NCI-H510A treated with DMSO at 0.1 percent for 48 hours (cell line): ENCODE measurements at places on chromosomes 13 and 19.
A peak's percentile ranks its signal among the peaks of the same experiment; 100 is the strongest.

DNA sequence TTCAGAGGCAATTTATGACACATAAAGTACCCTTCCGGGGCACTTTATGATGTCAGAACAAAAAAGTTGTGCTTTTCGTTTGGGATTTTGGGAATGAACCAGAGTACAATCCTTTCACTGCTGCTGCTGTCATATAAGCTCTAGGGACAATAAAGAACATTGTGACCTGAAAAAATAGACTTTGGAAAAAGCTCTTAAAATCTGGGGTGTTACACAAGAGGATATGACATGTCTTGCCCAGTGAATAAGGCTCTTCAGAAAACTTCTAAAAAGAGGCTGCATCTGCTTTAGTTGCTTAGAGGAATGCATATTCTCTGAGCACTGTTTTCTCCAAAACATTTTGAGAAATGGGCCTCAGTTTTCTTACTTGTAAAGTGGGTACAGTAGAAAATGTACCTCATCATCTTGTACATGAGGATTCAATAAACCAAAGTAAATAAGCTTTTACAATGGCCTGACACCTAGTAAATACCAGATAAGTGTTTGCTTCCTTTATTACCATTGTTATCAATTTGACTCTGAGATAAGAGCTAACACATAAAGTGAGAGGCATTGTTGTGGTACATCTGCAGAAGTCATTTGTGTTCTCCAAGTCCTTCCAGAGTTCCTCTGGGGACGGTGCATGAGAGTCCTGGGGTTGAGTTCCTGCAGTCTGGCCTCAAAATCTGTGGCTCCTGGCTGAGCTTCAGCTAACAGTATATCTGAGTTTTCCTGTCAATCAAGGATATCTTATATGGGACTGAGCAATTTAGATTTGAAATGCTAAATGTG is 67.4 kb upstream of the EDNRB start:
- DNase-seq = no peak

DNA sequence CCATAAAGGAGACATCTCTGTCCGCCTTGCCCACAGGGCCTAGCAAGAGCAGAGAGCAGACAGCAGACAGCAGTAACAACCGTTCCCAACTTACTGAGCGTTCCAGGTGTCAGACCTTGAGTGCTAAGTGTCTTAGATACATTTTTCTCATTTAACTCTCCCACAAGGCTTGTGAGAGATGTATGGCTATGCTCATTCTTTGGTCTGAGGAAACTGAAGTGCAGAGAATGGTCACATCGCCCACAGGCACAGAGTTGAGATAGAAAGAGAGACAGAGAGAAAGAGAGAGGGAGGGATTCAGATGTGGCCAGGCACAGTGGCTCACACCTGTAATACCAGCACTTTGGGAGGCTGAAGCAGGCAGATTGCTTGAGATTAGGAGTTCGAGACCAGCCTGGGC is 14.3 kb downstream of the MEIOSIN start:
- DNase-seq = no peak

- DNase-seq = no peak
Observed at GRCh38 chr13:73924607-73925006, 209.6 kb downstream of the KLF12 start.

DNA sequence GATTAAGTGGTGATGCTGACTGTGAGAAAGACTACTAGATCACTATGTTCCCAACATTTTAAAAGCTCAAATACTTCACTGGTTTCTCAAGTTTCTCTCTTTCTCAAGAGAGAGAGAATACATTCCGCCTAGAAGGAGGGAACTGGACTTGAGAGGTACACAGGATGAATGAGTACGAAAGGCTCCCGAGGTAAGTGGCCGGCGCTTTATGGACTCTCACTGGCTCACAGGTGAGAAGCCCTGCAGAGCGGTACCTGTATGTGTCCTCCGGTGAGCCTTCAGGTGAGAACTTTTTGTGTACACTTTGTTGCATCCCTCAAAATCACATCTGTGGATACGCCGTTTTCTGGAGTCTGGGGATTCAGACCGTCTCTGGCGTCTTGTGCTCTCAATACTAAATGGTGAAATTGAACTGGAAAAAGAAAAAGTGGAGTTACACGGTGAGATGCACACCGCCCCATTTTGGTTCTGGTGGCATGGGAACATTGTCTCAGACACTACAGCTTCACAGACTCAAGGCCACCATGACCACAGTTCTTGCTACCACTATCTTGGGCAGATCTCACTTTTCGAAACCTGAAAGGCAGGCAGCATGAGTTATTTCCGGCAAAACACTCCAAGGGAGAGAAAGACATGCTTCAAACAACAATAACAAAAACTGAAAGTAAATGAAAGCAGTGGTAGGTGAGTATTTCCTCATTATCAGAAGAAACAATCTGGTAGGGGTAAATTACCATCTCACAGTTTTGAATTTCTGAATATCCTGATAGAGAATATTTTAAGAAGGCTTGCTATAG is 418.9 kb downstream of the KLF12 start:
- DNase-seq = no peak

GRCh38 chr19:48403606-48404005 is 10.1 kb downstream of the GRIN2D start:
- DNase-seq = peak; percentile 56

GRCh38 chr19:14519860-14520407 is 1.7 kb upstream of the DNAJB1 start:
- no peak for DNase-seq

DNA sequence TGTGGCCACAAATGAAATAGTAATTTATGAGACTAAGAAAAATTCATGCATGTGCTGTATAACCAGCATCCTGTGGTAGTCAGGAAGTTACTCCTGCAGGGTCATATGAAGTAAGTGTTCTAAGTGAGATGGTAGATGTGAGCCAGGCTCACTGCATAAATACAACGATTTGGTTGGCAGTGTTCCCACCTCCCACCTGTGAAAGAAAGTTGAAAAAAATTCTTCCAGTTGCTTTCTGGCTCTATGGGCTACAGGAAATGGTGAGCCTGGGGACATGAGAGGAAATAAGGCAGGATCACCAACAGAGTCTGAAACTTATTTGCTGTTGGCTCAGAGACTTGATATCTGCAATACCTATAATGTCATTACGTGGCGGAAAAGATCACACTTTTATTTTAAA is 301.7 kb upstream of the SPRY2 start:
- no peak for DNase-seq

DNA sequence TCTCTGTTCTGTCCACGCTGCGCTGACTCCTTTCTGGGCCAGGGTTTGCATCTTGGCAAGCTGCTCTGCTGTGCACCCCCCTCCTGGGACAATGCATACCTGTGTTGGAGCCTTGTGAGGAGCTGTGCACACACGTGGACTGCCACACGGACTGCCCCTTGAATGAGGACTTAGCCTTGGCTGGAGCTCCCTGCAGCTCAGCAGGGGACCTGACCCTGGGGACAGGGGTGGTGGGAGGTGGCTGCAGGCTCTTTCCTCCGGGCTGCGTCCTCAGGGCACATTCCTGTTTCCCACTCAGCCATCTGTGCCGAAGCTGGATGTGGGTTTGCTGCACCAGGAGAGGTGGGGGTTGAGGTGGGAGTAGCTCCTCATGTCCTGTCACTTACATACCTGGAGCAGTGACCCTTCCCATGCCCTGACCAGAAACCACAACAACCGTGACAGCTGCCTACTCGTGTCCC is 8.2 kb downstream of the RAB11B start:
- DNase-seq = no peak

DNA sequence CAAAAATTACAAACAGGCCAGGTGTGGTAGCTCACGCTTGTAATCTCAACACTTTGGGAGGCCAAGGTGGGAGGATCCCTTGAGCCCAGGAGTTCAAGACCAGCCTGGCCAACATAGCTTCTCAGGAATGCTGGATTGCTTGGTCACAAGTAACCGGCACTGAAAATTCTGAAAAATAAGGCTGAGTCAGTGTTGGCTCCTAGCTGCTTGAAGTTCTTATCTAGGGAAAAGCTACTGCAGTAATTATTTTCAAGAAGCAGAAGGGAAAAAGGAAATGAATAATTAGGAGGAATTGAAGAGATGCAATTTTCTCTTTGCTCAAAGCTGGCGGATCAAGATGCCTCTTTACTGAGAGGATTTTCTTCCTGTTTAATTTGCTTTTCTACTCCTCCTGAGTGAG is 75.0 kb upstream of the GTF3A start:
- DNase-seq = no peak

DNA sequence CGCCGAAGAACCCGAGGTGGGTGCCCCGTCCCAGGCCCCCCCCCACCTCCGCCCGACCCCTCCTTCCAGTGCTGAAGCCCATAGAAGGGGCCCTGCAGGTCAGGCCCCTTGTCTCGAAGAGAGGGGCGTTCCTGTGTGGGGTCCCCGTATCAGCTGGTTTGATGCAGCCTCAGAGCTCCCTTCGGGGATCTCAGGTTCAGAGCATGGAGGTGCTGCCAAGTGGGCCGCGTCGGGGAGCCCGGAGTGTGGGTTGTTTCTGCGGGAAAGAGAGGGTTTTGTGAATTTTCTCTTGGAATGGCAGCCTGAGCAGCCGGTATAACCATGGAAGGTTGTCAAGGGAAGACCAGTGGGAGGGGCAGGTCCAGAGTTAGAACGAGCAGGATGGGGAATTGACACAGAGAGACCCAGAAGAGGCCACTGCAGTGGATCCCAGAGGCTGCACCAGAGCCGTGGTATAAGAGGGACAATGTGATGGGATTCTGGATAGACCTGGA is 384 bp downstream of the TRAPPC2B start:
- DNase-seq = no peak

DNA sequence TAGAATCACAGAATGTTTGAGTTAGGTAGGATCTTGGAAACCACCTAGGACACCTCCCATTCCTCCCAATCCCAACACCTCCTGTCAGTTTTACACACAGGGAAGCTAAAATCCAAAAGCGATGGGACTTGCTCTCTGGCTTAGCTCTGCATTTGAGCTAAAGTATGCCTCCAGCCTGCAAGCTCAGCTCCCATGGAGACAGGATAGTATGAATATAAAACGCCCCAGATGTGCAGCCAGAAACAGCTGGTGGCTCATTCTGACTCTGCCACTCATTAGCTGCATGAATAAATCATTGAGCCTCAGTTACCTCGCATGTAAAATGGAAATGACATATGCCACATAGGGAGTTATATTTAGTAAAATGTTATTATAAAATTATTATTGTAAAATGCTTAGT is 336.0 kb downstream of the SUCLA2 start:
- no peak for DNase-seq

GRCh38 chr19:18104793-18105131 is 7.2 kb downstream of the MAST3 start:
- DNase-seq = no peak

DNA sequence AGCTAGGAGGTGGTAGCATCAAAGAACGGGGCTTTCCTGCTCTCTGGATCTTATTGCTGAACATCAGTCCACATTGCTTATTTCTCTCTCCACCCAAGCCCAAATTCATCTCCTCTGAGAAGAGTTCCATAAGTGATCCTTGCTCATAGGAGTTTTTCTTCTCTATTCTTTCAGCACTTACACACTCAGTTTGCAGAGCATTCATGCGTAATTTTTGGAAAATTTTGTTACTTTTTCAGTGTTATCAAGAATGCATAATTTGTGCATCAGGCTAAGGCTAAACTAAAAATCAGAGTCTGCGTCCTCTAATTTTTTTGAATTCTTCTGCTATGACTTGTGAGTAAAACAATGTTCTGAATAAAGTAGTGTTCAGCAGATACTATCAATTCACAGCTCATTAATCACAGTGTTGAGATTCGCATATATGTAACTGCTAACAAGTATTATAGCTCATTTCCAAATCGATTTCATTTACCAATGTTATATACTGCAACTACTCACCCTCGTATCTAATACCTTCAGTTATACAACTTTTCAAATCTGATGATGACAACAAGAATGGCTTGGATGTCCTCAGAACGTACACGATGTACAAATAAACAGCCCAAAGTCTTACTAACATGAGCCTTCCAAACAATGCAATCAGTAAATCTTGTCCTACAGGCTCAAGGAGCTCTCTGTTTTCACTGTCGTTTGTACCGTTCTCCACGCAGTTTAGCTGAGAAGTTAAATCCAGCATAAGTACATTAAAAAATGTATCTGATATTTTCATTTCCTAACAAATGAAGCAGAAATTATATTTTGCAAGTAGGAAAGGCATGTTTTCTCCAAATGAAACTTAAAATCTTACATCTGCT is 36.4 kb upstream of the STARD13 start:
- DNase-seq = no peak

- no peak for DNase-seq
Observed at GRCh38 chr13:85597790-85598500, 201.3 kb downstream of the SLITRK6 start.

DNA sequence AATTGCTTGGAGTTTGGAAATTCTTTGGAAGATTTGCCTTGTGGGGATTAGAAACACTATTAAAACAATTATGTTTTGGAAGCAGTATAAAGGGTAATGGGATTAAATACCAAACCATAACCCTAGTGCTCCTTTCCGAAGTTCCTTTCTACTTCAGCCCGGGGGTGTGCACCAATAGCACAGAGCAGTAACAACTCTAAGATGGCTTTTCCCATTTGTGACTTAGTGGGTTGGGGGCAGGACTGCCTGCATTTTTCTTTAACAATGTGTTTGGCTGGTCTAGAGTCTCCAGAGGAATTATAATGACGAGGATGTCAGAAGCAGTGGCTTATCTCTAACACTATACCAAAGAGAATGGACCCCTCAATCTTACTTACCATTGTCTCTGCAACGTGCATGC is 11.9 kb upstream of the IL17D start:
- DNase-seq = no peak

DNA sequence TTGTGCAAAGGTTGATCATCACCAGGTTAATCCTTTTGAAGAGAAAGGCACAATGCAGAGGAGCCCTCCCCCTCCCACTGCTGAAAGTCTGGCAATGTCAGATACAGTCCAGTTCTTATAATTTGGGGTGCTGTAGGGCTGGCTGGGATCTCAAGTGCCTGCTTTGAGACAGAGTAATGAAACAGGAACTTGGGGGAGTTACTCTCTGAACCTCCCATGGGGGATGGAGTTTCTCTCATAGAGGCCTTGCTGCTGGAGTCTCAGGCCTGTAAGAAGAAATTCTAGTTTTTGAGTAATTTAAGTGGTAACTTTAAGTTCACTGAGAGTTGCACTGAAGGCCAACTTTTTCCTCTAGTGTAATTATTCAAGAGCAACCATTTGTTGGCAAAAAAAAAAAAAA is 410.5 kb downstream of the KCNRG start:
- DNase-seq = no peak

DNA sequence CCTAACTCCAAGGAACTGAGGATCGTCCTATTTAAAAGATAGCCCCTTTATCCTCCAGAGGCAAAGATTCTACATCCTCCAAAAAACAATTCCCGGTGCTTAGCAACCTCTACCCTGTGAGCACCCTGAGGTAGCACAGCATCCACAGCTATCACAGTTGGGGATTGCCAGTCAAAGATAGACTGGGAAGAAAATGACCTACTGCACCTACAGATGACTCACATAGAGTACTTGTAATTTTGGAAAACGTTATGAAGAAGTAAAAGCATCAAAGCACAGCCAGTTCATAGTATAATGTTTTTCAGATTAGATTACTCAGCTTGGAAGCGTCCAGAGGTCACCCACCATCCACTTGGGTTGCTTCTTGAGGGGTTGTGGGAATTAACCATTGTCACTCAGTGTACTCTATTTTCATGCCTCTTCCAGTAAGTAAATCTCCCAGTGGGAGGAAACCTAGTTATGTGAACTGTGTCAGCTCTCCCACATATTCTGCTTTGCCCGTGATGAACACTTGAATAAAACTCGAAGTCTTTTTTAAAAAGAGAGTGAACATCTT is 8.9 kb upstream of the FAM124A start:
- no peak for DNase-seq
